ENCODE measurements at places on chromosomes 16 and 17. TPM values are rescaled to one million over a fixed set of nuclear protein-coding genes. Genes with fewer than 3 reads are reported as not detected.

KRT27 gene
- not detected for polyA plus RNA-seq

NKD1 gene
- polyA plus RNA-seq: 0.17 TPM

RAB40B gene
- 14.4 TPM for polyA plus RNA-seq

IRX5 gene
- polyA plus RNA-seq: 1.2 TPM

ZNF747 gene
- polyA plus RNA-seq: 0.42 TPM

HSPB9 gene
- polyA plus RNA-seq: not detected

DOC2B gene
- polyA plus RNA-seq: 2.2 TPM

SLFN11 gene
- 0.27 TPM for polyA plus RNA-seq

ARSG gene
- 3.9 TPM for polyA plus RNA-seq

CSH2 gene
- polyA plus RNA-seq: not detected

DNAJA2 gene
- polyA plus RNA-seq: 189 TPM

CD300A gene
- polyA plus RNA-seq: not detected

OTOA gene
- not detected for polyA plus RNA-seq

Measured in Purkinje cell (primary cell).